ENCODE measurements at places on chromosomes 2 and 18.

GRCh38 chr2:154449951-154450658 is 248.4 kb upstream of the KCNJ3 start:
- no peak for DNase-seq

DNA sequence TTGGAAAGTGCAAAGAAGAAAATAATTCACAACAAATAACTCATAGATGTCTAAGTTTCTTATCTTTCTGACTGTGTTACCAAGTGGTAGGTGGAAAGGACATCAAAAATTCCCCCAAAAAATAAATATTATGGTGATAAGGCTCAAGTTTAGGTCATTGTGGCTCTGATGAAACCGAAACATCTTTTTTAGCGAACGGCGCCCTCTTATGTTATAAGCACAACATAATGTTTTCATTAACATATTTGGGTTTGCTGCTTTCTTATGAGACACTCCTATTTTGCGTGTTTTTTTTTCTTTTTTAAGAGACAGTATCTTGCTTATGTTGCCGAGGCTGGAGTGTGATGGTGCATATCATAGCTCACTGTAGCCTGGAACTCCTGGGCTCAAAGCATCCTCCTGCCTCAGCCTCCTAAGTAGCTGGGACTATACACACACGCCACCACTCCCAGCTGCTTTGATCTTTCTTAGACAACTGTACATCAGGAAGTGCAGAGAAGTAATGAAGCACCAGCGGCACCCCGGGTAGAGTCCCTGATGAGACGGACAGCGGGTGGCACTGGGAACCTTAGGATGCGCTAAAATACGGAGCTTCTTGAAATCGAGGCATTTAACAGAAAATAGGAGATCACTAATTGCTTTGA is 38.5 kb upstream of the SLC35G4 start:
- no peak for DNase-seq

DNA sequence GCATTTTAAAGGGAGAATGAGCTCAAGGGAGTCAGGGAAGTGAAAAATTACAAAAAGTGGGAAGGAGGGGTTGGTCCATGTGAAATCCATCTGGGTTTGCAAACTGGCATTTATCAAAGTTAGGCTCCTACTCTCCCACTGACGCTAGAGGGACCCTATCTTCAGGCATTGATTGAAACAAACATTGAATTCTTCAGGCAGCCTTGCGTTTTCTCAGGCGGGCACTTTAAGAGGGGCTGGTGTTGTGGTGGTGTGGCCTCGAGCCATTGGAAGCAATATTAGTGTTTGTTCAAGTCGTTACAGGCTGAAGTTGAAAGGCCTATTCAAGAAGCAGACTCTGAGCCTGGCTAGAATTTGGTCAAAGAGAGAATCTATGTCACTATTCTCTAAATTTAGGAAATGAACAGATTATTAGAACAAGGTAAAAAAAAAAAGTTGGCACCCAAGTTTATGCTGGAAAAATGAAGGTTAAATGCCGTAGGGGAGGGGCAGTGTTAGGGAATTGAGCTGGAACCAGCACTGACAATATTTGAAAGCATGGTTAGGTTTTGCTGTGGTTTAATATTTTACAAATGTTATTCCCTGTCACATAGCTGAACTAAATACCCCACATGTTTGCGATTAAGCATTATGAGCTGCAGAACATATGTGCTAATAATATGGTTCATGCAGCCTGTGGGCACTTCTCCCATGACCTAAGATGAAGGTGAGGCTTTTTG is 36.8 kb downstream of the STON1 start:
- no peak for DNase-seq

- no peak for DNase-seq
Observed at GRCh38 chr2:98205889-98206288, 118.9 kb downstream of the VWA3B start.

DNA sequence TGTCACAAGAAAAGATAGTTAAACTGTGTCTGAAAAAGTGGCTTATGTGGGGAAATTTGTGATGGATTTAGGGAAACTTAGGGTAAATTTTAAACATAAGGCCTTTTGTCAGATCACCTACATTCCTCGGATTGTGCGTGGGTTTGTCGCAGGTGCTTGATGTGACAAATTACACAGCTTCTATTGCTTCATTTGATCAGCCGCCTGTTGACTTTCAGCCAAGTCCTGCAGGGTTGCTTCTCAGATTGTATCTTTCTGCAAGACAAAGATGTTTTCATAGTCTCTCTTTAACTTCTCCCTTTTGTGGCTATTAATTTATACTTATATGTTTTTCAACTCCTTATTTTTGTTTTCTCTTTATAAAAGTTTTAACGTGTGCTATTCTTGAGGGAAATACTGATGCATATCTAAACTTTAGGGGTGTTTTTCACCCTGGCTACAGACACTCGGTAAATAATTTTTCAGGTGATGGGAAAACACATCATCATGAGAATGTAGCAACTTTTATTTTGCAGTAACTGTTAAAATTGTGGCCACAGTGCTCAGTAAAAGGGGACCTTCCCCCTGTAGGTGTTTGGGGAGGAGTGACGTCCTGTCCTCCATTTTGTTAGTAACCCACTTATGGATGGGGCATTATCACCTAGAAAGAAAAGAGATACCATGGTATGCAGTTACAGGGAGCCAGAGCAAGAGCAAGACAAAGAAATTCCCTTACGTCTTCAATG is 31.4 kb downstream of the GALM start:
- no peak for DNase-seq

GRCh38 chr2:3430740-3431490 is 51.4 kb downstream of the TRAPPC12 start:
- DNase-seq: no peak

DNA sequence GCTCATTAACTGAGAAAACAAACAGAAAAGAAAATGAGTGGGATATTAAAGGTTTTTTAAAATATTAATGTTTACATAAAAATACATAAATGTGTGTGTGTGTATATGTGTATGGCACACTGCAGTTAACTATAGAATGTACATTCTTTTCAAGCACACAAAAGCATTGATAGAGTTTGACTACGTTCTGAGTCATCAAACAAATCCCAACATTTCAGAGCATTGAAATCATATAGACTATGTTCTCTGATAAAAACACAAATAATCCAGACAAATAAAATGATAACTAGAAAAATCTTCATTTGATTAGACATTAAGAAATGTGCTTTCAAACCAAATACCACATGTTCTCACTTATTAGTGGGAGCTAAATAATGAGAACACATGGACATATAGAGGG is 84.3 kb upstream of the CELF4 start:
- no peak for DNase-seq

- DNase-seq: no peak
Observed at GRCh38 chr2:38201784-38202183, 125.8 kb upstream of the CYP1B1 start.

Measured in DND-41 (cell line).